ENCODE measurements at places on chromosomes 3 and 15. TPM values are rescaled to one million over a fixed set of nuclear protein-coding genes. Genes with fewer than 3 reads are reported as not detected.

The TLR9 gene
- 1.6 TPM for total RNA-seq

The CCRL2 gene
- 13.5 TPM for total RNA-seq

The ABHD17C gene
- total RNA-seq = 1.6 TPM

The EDEM1 gene
- total RNA-seq = 92.5 TPM

The SNUPN gene
- 30.4 TPM for total RNA-seq

Data from activated naive CD8-positive, alpha-beta T cell treated with anti-CD3 and anti-CD28 coated beads, Interleukin-2, amount 10 ng/mL, durations not matched to agents 7 days and 5 days (primary cell).